ENCODE measurements at places on chromosomes 16 and 17.

- DNase-seq = peak; percentile 29
Measured at GRCh38 chr17:50682938-50683337, 24.8 kb downstream of the ANKRD40 start.

GRCh38 chr17:75619506-75620431 lies 13.5 kb upstream of the SMIM5 start:
- DNase-seq = no peak

DNA sequence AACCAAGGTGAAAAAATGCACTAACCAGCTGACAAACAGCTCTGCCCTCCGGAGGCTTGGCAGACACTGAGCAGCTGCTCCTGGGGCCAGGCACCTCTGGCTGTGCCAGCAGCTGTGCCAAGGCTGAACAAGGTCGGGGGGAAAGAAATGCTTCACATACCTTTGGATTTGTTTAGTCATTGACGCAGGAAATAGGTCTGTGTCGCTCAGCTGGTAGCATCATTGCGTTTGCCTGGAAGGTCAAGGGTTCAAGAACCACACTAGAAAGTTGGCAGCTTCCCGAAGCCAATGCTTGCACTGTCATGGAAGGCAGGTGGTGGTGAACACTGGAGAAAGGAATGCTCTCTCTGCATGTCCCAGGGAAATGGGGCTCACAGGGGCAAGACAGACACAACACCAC lies 63.5 kb downstream of the PCTP start:
- no peak for DNase-seq

DNA sequence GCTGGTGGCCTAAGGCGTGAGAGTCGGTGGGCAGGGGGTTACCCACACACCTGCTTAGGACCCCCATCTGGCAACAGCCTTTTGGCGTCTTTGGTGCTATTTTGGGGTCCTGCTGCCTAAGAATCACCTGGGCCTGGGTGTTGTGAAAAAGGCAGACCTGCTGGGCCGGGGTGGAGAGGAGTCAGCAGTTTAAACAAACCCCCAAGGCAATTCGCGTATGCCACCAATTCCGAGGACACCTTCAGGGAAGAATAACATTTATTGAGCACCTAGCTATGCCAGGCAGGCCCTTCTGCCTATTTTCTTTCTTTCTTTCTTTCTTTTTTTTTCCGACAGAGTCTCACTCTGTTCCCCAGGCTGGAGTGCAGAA lies 53.9 kb upstream of the TOB1 start:
- no peak for DNase-seq

DNA sequence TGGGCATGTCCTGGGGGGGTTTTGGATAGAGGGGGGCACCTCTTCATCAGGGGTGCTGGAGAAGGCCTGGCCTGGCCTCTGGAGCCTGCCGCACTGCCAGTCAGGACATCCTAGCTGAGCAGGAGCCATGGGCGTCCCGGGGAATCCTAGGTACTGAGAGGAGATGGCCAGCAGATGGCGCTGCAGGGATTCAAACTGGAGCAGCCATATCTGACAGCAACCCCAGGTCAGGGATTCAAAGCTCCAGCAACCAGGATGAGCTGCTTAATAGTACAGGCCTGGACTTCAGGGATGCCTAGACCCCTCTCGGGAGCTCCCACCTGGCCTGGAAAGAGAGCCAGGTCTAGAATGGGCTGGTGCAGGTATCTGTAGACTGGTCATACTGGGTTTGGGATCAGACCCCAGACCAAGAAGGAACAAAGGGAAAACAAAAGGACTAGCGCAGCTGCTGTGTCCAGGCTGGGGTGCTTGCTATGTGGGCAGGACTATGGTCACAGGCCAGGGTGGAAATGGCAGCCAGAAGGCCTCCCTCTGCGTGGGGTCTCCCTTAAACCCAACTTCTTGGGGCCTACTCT lies 306.9 kb upstream of the RBFOX1 start:
- peak; percentile 39 for DNase-seq

- DNase-seq = no peak
Measured at GRCh38 chr16:69870761-69871160, 80.4 kb upstream of the CLEC18A start.

DNA sequence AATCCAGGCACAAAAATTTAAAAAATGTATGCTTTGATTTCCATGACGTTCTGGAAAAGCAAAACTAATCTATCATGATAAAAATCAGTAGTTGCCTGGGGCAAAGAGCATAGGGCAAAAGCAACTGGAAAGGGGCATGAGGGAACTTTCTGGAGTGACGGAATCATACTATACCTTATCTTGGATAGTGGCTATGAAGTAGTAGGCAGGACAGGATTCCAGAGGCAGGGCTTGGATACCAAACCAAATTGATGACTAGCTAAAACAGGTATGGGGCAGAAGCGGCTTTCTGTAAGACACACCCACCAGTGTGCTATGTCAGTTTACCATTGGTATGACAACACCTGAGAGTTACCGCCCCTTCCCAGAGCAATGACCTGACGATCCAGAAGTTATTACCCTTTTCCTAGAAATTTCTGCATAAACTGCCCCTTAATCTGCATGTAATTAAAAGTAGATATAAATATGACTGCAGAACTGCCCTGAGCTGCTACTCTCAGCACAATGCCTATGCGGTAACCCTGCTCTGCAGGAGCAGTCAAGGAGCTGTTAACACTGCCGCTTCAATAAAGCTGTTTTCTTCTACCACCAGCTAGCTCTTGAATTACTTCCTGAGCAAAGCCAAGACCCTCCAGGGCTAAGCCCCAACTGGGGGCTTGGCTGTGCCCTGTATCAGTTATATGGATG lies 56.7 kb downstream of the CFDP1 start:
- no peak for DNase-seq

GRCh38 chr16:67419502-67419901 lies 3.2 kb upstream of the ZDHHC1 start:
- no peak for DNase-seq

All from tibial artery (tissue), 4 donors.